ENCODE measurements at places on chromosomes 2 and 18. TPM values are rescaled to one million over a fixed set of nuclear protein-coding genes. Genes with fewer than 3 reads are reported as not detected.

DNA sequence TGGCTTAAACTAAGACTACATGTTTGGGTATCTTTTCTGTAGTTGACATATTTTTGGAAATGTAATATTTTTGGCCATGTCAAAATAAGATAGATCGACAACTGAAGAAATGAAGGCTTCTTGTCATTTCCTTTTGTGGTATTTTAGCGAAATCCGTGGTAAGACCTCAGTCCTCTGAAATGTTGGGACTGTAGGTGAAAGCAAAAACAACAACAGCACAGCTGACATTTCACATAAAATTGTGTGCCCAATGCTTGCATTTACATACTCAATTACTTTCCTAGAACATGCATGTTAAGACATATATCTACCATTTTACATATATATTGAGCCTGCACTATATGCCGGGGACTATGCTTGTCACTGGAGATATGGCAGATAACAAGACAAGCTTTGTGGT, 50.2 kb downstream of the SPP2 start:
- DNase-seq: no peak

DNA sequence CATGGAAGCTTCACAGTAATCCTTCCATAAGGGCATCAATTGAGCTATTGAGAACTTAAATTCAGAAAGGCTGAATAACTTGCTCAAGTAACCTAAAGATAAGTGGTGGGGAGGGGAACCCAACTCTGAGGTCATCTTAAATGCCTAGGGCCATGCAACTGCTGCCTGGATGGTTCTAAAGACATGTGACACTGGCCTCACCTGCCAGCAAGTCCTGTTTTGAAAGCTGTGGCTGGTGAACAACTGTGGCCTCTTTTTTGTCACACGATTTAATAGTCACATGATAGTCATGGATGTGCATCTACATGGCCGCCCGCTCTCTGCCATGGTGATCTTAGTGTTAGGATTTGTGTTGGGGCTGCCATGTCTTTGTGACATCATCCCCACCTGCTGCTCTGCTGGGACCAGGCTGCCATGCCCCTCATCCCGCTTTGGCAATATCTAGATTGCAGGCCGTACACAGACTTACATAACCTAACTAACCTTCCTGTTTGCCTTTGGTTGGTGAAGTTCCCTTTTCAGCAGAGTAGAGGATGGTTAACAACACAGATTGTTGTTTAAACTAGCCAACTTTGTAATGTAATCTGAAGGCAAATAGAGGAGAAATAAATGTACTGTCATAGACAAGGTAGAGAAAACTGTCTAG, 177.9 kb upstream of the SH3BP4 start:
- no peak for DNase-seq

GRCh38 chr2:74420006-74420405, 1.4 kb downstream of the C2orf81 start:
- DNase-seq: no peak

Gene SPATS2L
- 76.6 TPM for total RNA-seq

Gene LAMA3
- 48.4 TPM for total RNA-seq

Data from posterior vena cava (tissue), 2 donors.